ENCODE measurements at places on chromosomes 4 and X.

- DNase-seq = no peak
Observed at GRCh38 chr4:90051999-90052398, 75.2 kb upstream of the CCSER1 start.

DNA sequence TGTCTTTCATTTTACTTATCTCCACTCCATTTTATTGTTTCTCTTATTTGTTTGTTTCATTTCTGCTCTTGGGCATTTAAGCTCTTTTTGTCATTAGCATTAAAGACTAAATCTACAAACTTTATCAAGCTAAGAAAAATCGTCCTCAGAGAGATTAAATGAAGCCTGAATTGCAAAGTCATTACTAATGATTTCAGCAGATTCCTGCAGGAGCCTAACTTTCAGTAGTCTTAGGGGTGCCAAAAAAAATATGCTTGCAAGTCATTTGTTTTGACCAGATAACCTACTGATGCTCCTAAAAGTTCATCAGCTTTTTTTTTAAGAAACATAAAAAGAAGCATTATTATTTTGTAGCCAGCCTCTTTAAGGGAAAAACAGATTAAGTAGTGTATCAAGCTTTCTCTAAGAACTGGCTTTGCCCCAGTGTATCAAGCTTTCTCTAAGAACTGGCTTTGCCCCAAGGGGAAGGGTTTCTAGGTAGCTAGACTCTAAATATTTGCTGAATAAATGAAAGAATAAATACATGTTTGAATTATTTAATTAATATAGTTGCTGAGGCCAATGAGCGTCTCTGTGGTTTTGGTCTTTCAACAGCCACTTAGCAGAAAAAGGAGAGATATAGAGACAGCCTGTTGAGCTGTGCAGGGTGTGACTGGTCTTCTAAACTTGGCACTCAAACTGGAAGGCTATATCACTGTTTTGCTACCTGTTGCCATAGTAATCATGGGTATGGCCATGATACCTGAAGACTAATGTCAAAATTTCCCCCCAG lies 174.2 kb downstream of the BTC start:
- DNase-seq = no peak

GRCh38 chr4:104693601-104694201 lies 199.0 kb upstream of the CXXC4 start:
- no peak for DNase-seq

DNA sequence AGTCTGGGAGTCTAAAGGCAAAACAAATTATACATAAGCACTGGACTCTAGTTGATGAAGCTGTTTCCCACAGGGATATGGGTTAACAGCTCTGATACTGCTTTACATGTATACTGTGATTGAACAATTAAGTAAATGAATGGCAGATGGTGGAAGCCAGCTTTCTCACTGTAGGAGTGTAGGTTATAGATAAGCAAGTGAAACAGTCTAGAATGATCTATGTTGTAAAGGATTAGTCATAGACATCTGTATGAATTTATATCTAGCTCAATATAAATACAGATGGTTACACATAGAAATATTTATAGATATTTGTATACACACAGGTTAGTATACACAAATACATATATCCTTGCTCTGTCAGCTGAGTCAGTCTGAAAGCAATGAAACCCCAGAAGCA lies 276.1 kb downstream of the PPARGC1A start:
- DNase-seq = no peak

DNA sequence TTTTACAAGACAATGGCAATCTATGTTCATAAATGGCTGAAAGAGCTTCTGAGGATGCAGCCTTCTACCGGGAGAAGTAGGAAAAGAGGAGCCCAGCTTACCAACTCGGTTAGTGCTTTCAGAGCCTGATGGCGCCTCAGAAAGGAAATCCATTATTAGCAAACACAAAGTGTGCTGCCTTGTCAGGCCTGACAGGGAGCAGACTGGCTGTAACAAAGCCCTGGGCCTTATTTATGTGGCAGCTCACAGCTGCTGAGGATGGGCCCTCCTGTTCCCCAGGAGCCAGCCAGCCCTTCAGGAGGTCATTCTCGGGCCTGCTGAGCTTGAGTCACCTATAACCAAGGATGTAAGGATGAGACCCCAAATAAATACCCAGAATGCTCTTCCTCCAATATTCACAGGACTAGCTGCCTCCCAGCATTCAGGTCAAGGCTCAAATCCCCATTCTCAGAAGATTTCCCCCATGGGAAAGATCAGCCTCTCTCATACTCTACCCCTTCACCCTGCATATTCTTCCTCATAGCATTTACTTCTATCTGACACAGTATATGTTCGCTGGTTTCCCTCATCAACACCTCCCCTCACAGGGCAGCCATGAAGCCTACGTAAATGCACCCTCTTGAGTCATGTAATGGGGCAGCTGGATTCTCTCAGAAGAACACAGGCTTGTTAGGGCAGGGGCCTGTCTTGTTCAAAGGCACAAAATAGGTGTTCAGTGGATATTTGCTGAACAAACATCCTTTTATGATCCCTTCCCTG lies 227.0 kb upstream of the RASGEF1B start:
- DNase-seq = no peak

- no peak for DNase-seq
Observed at GRCh38 chr4:47406408-47406807, 57.1 kb downstream of the COMMD8 start.

GRCh38 chr4:183438458-183439113 lies 5.8 kb upstream of the CDKN2AIP start:
- no peak for DNase-seq

DNA sequence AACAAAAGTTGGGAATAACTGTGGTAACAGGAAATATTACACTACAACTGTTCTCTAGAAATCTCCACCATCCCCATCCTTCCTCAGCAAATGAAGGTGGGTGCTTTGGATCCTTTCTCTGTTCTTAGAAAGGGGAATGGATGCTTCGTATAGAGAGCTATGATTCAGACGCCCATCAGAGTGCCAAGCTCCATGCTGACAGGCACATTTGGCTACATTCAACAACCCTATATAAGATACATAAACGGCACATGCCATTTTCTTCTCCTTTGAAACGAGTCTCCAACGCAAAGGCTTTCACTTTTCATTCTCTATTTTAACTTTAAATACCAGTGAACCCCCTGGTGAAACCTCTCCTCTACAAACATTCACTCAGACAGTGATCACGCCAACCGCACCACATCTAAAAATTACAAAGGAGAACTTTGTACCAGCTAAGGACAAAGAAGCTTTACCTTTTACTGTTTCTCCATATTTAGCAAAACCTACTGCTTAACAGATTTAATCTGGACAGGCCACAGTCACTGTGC lies 172.5 kb downstream of the TSPAN5 start:
- DNase-seq = no peak

GRCh38 chr4:57369446-57369845 lies 259.3 kb upstream of the IGFBP7 start:
- no peak for DNase-seq

GRCh38 chr4:122857160-122857559 lies 30.5 kb downstream of the FGF2 start:
- no peak for DNase-seq

GRCh38 chrX:12936947-12937346 lies 30.5 kb downstream of the TLR8 start:
- no peak for DNase-seq

DNA sequence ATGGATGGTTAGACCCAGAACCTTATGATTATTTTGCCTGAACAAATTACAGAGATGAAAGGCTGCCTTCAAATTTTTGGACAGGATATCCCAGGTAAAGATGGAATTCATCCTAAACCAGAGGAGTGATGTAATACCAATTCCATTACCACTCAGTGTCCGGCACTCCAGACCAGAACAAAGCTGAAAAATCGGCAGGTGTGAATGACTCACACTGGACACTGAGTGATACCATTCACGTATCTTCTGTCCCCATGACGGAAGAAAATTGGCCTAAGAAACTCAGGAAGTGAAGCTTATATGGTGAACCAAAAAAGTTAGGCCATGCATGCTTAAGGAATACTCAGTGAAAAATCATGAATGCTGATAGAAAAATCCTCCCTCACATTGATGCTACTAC lies 34.5 kb downstream of the PALLD start:
- no peak for DNase-seq

DNA sequence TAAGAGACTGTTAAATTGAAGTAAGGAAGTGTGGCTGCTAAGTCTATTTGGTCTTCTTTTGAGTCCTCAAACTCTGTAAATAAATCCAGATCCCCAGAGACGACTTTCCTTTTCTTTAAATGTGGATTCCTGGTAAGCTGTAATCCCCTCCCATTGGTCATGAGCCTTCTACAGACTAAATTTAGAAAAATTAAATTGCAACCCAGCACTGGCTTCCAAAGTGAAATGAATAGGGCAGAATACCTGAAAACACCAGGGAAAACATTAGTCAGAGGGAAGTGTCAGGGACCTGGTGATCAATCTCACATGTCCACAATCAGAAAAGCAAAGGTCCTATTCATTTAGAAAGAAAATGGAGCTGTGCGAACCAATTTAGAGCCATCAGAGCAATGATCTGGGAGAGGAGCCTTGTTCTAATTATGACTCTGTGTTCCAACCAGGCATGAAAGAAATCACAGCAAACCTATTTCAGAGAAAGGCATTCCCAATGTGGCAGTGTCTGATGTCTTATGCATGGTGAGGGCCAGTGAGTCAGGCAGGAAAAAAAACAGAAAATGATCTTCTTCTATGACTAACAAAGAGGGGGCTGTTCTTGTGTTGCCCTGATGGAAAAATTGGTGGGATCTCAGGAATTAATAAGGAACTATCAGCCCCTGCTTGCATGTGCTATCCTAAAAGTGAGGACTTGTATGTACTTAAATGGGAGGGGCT lies 19.8 kb upstream of the CCDC149 start:
- no peak for DNase-seq

Measured in HEK293T (cell line).